ENCODE measurements at places on chromosomes 5 and 9.

DNA sequence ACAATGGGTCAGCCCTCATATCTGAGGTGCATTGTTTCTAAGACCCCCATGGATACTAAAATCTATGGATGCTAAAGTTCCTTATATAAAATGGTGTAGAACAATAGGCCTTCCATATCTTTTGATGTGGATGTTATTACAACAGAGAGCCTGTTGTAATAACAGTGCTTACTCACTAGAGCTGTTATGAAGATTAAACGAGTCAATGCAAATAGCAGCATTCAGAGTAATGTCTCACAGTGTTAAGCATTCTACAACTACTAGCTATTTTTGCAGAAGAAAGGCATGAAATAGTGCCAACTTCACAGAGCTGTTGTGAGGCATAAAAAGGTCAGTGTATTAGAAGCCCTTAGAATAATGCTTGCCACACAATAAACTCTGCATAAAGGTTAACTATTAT is 13.0 kb downstream of the CHSY3 start:
- DNase-seq, result no peak

GRCh38 chr9:137293482-137294090 is 8.5 kb downstream of the NRARP start:
- DNase-seq, result no peak

GRCh38 chr9:88766778-88767503 is 224.3 kb upstream of the S1PR3 start:
- DNase-seq, result no peak

- no peak for DNase-seq
These were observed 295.3 kb upstream of the DMRT1 start for GRCh38 chr9:546235-546634.

- no peak for DNase-seq
These were observed 8.5 kb upstream of the ANGPTL2 start for GRCh38 chr9:127130661-127131538.

- DNase-seq, result no peak
These were observed 102.0 kb upstream of the TSLP start for GRCh38 chr5:110969502-110969901.
